Ovary (tissue), 10 donors: ENCODE measurements at places on chromosomes 3 and 15.

DNA sequence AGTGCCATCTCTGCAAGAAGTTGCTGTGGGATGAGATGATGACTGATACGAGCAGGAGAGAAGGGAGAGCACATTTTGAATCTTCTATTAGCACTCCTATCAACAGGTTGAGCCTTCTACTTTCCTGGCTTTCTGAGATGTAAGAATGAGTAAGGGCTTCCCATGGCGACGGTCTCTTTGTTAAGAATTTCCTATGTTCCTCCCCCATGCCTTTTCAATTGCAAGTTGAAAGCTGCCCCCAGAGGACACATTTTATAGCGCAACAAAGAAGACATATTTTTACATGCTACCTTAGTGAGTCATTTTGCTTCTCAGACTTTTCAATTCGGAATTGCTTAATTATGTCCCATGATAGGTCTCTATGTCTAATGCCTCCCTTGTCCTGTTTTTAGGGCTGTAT is 71.3 kb upstream of the LRTM1 start:
- no peak for DNase-seq

DNA sequence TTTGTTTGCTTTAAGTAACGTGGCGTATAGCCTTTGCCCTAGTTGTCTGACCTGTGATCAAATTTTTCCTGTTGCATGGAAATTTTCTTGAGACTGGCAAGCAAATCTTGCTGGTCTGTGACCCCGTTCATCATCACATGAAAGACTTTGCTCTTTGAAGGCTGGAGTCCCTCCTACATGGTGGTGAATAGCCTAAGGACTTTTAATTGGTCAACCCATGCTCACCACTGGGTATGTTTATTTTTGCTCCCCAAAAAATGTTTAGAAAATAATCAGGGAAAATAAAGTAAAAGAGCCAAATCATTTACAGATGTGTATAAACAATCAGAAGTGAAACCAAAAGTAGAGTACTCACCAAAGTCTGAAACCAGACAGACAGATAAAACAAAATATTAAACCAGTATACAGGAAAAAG is 1075.3 kb upstream of the ALCAM start:
- no peak for DNase-seq

GRCh38 chr3:26428992-26429391 is 193.6 kb upstream of the LRRC3B start:
- DNase-seq, result no peak

GRCh38 chr3:126355777-126356372 is 1.3 kb downstream of the KLF15 start:
- DNase-seq, result peak; percentile 98

DNA sequence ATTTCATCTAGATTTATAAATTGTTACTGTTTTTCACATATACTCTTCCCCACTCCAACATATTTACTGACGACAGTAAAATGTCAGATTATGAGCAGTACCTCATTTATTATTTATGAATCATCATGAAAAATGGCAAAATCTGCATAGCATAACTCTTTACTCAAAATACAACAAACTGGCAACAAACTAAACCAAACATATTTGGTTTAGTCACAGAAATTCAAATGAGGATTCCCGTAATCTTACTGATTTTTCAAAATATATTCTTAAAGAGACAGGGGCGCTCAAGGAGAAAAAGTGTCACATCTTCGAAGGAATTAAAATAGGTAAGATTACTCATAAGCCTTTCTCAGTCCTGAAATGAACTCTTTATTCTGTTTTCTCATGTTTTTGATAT is 3.0 kb upstream of the GPR87 start:
- DNase-seq, result no peak

DNA sequence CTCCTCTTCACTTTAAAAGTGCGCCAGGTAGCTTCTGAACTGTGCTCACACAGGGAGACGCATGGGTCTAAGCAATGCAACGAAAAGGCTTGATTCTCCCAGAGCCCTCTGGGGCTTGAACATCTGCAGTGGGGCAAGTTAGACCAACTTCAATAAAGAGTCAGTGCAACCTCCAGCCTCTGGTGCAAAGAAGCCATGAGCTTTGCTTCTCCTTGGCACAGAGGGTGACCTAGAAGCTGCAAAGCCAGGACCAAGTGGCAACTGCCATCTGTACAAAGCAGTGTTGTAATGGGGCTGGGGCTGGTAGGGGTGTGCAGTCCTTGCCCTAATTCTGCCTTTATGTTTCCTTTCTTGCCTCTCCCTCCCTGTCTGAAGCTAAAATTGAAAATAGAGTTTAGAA is 219.0 kb upstream of the CD96 start:
- DNase-seq, result no peak
